Endothelial cell of coronary artery (primary cell): ENCODE measurements at places on chromosomes 13 and 19. TPM values are rescaled to one million over a fixed set of nuclear protein-coding genes. Genes with fewer than 3 reads are reported as not detected.

RUBCNL gene
- total RNA-seq, result not detected in 2 replicates

CERS1 gene
- 3.2 and 4.5 TPM in 2 replicates for total RNA-seq

TYROBP gene
- not detected in 2 replicates for total RNA-seq

PSG4 gene
- total RNA-seq, result 0.47 and 1.2 TPM in 2 replicates

PTGIR gene
- 0.27 and 3.4 TPM in 2 replicates for total RNA-seq

ERICH4 gene
- total RNA-seq, result not detected in 2 replicates

LIPE gene
- total RNA-seq, result 3.5 and 5.3 TPM in 2 replicates

PBX4 gene
- total RNA-seq, result not detected in 2 replicates

VSTM2B gene
- not detected in 2 replicates for total RNA-seq

ZNF546 gene
- 3.2 and 4.1 TPM in 2 replicates for total RNA-seq

POSTN gene
- total RNA-seq, result 54.5 and 210 TPM in 2 replicates

ZNF610 gene
- 1.4 and 2.1 TPM in 2 replicates for total RNA-seq

FLT3LG gene
- 1.1 and 1.4 TPM in 2 replicates for total RNA-seq

TGFB1 gene
- total RNA-seq, result 19.4 and 52.1 TPM in 2 replicates

KLK15 gene
- 0.09 TPM in 1 of 2 replicates, not detected in the other for total RNA-seq

RNF113B gene
- not detected in 2 replicates for total RNA-seq

GRIN3B gene
- total RNA-seq, result 0.19 and 0.27 TPM in 2 replicates

ZNF8 gene
- total RNA-seq, result 3.1 and 4.0 TPM in 2 replicates

LRRC63 gene
- under 0.01 TPM in 1 of 2 replicates, not detected in the other for total RNA-seq

TIMM29 gene
- total RNA-seq, result 24.2 and 27.0 TPM in 2 replicates

CRX gene
- total RNA-seq, result not detected in 2 replicates
